ENCODE measurements at places on chromosomes 13 and 19.

DNA sequence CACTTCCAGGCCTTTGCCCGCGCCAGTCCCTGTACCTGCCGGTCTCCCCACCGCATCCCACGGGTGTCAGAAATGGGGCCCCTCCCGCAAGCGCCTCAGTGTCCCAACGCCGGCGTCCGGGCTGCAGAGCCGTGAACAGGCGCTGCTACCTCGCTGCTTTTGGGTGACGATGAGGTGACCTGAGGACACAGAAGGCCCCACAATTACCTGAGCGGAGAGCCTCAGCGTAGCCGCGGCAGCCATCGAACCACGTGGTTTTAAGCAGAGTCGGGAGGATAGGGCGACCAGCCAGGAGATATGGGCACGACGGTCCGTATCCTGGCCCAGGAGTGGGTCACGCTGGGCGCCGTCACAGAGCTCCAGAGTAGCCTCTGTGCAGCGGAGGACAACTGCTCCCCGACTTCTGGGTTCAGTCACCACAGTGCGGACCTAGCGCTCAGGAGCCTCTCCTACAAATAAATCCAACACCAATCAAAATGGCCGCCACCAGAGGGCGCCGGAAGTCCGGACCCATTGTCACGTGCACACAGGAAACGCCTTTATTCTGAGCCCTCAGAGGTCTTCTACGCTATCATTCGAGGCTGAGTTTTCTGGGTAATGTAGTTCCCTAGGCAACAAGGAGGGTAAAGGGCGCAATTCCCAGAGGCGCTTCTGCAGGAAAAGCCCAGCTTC, at the start of gene ZNF814:
Gene ZNF814 (minus strand): TSS at position 478 of the 672 bp plus-strand sequence. CDS start 235 bp downstream, at position 243.
- peak; percentile 48 for DNase-seq

DNA sequence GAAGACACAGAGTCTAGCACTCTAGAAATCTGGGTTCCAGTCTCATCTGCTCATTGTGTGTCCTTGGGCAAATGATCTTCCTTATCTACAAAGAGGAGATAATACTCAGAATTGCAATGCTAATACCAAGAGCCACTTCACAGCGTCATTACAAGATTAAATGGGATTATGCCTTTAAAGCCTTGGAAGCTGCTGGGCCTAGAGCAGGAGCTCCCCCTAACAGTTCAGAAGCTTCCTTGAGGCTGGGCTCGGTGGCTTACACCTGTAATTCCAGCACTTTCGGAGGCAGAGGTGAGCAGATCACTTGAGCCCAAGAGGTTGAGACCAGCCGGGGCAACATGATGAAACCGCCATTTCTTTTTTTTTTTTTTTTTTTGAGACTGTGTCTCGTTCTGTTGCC, 27.6 kb downstream of the AP2S1 start:
- DNase-seq: no peak

DNA sequence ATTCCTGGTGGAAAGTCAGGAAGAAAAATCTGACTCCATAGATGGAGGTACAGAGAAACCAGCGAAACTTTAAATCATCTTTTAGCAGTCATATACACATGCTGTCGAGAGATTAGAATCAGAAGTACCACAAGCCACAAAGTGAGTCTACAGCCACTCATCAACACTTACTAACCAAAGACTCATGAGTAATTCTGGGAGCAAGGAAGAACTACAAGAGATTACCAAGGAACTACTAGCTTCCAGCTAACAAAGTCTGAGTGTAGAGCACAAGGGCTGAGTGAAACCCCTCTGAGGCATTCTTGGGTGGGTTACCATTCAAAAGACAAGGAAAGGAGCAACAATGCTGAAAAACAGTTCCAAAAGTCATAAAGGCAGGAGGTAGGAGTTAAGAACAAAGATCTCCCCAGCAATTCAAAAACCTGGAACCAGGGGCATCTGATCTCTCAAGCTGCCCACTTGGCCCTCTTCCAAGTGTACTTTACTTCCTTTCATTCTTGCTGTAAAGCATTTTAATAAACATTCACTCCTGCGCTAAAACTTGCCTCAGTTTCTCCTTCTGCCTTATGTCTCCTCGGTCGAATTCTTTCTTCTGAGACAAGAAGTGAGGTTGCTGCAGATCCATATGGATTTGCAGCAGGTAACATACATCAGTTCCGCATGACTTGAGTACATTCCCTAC, 13.0 kb downstream of the RBM26 start:
- no peak for DNase-seq

- DNase-seq: no peak
Measured at GRCh38 chr19:32642771-32643170, 32.2 kb downstream of the ANKRD27 start.

- DNase-seq: no peak
Measured at GRCh38 chr13:53342623-53343360, 314.2 kb downstream of the OLFM4 start.

GRCh38 chr13:99704390-99704789, 203.1 kb downstream of the TM9SF2 start:
- no peak for DNase-seq

DNA sequence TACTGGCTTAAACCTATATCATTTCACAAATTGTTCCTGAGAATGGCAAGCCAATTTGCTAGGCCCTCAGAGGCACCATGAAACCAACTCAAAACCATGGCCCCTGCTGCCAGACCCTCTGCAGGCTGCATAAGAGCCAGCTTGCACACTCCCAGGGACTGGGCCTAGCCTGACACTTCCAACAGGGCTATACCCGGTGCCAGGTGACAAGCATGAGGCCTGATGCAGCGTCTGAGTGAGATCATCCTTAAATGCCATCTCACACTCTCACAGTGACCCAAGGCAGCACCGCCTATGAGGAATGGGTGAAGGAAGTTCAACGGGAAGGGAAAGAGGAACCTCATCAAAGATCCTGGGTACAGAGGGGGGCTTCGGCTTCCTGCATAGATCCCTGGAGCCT, 65.6 kb downstream of the C13orf42 start:
- no peak for DNase-seq

DNA sequence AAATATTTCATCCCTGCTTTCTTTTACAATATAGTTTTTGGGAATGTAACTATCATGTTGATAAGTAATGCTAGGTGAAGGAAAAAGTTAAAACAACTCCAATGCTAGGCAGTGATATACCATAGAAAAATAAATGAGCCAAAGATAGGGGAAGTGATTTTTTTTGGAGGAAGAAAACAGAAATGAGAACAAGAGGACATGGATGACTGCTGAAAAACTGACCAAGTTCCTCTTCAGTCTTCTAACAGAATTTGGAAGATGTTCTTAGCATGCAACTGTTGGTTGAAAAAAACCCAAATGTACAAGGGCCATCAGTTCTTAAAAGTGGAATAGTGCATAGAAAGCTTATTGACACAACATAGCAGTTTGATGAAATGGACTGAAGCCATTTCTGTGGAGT, 262.5 kb upstream of the STARD13 start:
- no peak for DNase-seq

GRCh38 chr19:13981988-13982501, 24.1 kb downstream of the RFX1 start:
- no peak for DNase-seq

DNA sequence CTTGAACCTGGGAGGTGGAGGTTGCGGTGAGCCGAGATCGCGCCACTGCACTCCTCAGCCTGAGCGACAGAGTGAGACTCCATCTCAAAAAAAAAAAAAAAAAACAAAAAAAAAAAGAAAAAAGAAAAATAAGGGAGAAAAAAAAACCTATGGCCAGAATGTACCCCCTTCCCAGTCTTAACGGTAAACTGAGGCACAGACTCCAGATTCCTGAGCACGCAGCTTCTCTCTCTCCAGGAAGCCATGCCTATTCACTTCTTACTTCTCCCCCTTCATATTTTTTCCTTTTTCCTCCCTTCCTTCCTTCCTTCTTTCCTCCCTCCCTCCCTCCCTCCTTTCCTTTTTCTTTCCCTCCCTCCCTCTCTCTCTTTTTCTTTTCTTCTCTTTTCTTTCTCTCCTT, 5.4 kb downstream of the ADGRE2 start:
- DNase-seq: no peak

- no peak for DNase-seq
Measured at GRCh38 chr13:31891472-31891871, 140.1 kb upstream of the FRY start.

GRCh38 chr19:18194554-18195238, 1.7 kb downstream of the MPV17L2 start:
- no peak for DNase-seq

- DNase-seq: no peak
Measured at GRCh38 chr13:34608331-34608730, 333.7 kb upstream of the NBEA start.

- no peak for DNase-seq
Measured at GRCh38 chr13:100069278-100069677, 19.6 kb upstream of the PCCA start.

GRCh38 chr13:99966064-99966805, 5.3 kb downstream of the ZIC5 start:
- no peak for DNase-seq

DNA sequence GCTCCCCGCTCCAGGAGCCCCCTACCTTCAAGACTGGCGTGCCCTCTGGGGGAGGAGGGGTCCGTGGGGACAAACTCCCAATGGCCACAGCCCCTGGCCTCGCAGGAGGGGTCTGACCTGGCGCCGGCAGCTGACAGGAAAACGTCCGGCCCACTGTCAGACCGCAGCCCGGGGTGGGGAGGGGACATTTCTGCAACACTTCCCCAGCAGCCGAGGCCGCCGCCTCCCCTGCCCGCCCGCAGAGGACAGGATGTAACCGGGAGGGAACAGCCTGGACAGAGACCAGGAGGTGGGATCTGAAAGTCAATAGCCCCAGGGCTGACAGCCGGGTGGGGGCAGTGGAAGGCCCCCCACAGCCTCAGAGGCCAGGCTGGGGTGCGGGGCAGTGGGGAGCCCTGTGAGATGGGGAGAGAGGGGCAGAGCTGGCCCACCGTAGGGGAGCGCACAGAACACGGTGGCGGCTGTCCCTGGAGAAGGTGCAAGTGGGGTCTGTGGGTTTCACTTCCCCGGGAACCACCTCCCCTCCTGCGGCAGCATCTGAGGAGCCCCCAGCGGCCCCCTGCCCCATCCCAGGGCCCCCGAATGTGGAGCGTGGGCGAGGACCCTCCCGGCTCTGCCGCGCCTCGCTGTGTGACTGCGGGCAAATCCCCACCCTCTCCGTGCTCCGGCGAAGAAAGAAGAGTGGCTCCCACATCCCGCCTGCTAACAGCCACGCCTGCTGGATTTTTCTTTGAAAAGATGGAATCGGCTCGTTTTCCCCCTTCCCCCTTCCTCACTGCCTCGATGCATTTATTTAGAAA, at the start of gene PEAK3:
Gene PEAK3 (minus strand): TSS at position 114 of the 800 bp plus-strand sequence. CDS start 1,244 bp downstream, outside the sequence.
- DNase-seq: no peak

GRCh38 chr13:22079961-22080360, 409.1 kb downstream of the FGF9 start:
- DNase-seq: no peak

GRCh38 chr19:51338563-51339312, 3.2 kb downstream of the VSIG10L start:
- DNase-seq: peak; percentile 65

- no peak for DNase-seq
Measured at GRCh38 chr19:47820410-47820809, 1.3 kb upstream of the CRX start.

Measured in nucleus accumbens (tissue), 56 donors.